ENCODE measurements at places on chromosomes 3 and 15.

DNA sequence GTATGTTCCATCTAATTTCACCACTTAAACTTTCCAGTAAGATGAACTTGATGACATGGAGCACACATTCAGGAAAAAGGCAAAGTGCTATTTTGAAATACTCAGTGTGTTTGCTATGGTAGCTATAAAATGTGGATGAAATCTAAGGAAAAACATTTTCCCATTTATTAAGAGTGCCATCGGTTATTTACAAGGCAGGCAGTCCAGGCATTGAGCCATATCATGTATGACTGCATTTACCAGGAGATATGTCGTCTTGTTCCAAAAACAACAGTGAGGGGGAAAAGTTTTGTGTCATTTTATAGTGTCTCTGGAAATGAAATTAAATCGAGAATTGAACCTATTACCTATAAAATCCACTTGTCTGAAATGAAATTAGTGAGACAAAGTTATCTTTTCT, 13.7 kb downstream of the ANXA2 start:
- no peak for DNase-seq

- DNase-seq: no peak
These were observed 612.8 kb downstream of the MAGI1 start for GRCh38 chr3:65425880-65426279.

DNA sequence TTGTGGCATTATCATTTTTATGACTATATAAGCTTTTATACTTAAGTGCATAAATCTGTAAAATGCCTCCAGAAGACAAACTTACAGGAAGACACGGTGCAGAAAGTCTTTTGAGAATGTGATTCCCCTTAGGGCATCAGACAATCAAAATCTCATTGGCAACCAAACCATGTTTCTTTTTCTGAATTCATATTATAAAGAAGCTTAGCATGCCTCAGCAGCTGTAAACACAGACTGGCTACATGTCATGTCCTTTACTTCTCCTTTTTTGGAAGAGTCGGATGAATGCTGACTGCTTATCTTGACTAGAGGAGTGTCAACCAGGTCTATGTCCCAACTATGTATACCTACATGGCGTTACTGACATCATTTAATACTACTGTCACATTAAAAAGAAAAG, 150.1 kb downstream of the PLD1 start:
- DNase-seq: no peak

DNA sequence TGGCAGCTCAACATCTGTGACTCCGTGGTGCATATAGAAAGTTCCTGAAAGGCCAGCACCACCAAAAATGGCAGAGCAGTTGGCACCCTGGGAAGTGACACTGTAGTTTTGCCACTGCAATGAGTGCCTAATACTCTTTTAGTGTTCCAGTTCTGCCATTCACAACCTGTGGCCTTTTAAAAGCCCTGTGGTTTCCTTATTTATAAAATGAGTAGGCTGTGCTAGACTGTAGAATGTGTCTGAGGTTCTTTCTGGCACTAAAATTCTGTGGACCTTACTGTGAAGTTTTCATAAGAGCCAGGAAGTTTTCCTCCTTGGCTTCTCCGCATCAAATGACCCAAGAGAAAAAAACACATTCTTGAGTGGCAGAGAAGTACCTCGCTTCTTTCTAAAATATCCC, 74.1 kb downstream of the MME start:
- no peak for DNase-seq

DNA sequence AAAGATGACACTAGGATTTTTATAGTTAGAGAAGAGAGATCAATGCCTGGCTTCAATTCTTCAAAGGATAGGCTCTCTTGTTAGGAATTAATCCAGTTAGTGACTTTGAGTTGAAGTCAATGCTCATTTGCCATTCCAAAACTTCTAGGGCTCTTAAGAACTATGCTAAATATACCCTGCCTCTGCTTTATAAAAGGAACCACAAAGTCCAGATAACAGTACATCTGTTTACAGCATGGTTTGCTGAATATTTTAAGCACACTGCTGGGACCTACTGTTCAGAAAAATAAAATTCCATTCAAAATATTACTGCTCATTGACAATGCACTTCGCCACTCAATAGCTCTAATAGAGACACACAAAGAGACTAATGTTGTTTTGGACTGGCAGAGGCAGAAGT, 786.6 kb upstream of the DPPA4 start:
- DNase-seq: no peak

DNA sequence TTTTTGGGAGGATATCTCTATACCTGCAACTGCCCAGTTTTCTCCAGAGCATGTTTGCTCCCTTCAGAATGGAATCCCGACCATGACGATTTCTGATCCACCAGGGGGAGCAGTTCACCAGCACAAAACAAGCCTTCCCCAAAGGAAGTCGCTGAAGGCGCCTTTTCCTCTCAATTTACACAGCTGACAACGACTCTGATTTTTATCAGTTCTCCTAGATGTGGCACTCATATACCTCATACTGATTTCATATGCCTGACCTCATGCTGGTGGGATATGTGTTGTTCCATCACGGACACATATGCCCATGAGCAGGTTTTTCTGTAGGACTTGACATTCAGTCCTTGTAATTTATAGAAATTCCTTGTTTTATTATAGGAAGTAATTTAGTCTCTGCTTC, 1028.2 kb downstream of the MCTP2 start:
- no peak for DNase-seq

DNA sequence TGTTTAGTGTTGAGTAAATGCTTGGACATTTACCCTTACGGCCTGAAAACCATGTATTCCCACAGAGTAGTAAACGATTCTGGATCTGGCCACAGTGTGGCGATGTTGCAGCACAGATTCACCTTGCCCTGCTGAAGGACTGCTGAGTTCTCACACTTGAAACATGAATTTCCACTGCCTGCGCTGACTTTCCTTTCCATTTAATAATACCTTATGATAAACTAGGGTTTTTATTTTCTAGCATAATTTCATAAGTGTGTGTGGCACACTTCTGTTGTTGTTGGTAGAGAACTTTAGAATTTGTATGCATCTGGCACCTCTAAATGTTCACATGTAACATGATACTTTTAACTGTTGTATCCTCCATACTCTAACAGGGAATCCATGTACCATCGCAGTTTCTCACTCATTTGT, 53.9 kb downstream of the C3orf38 start:
- peak; percentile 2 for DNase-seq

- DNase-seq: no peak
These were observed 23.9 kb upstream of the LOXL1 start for GRCh38 chr15:73902121-73903020.

- DNase-seq: no peak
These were observed 8.3 kb downstream of the BMF start for GRCh38 chr15:40100123-40100946.

DNA sequence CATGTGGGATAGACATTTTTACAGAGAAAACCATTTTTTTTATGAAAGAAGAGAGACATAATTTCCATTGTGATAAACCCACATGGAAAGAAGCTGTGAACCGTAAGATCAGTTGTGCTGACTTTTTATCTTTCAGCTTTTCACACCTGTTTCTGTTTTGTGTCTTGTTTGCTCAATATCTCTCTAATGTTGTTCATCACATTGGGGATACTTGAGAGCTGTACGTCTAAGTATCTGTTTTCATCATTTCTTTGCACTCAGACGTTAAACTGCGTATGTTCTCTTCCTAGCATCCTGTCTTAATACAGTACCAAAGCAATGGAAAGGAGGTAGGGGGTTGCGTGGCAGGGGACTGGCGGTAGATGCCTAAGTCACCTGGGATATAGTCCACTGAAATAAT, 449.0 kb downstream of the NAALADL2 start:
- DNase-seq: no peak

DNA sequence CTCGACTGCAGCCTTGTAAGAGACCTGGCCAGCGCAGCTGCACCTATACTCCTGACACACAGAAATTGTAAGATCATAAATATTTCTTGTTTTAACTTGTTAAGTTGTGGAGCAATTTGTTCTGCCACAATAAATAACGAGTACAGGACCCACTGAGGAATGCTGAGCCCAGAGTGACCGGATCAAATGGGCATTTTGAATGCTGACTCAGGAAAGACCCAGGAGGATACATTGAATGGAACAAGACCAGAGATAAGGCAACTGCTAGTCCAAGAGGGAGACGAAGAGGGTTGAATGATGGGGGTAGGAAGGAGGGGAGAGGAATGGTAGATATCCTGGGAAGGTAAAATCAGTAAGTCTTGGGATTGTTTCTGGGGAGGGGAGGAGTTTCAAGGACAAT, 8.9 kb upstream of the C3orf70 start:
- DNase-seq: no peak

Measured in bone marrow (tissue), 2 donors.